Fibroblast of lung (primary cell): ENCODE measurements at places on chromosomes 11 and 22. TPM values are rescaled to one million over a fixed set of nuclear protein-coding genes. Genes with fewer than 3 reads are reported as not detected.
A peak's percentile ranks its signal among the peaks of the same experiment; 100 is the strongest.

- no peaks in the 10 kb centered on the region for H3K36me3 ChIP-seq
- H3K4me3 ChIP-seq = peak overlapping the region; percentile 15
- peaks cover 20% of the 10 kb centered on the region for H3K4me1 ChIP-seq
- DNase-seq = peak; percentile 57
- peak overlapping the region; percentile 13 for H3K27ac ChIP-seq
- H3K27me3 ChIP-seq = no peaks in the 10 kb centered on the region
Measured at GRCh38 chr11:86931548-86932258, 23.5 kb downstream of the FZD4 start.

Gene CYTH4
- under 0.01 and 0.26 TPM in 2 replicates for total RNA-seq

GRCh38 chr11:69174841-69175240, 19.1 kb downstream of the SMIM38 start:
- H3K27ac ChIP-seq = no peak overlapping the region
- no peak for DNase-seq

DNA sequence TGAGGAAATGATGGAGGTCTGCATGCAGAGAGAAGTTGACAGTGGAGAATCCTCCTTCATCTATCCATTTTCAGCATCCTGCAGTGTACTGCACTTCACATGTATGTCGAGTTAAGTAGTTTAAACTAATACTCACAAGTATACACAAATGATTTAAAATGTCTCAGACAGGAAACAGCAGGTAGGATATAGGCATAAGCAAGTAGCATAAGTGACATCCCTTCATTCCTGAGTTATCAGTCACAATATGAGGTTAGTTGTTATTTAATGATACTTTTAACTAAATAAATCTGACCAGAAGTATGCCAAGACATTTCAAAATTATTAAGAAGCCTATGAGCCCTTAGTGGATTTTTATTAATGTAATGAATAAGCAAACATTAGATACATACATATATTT, 37.4 kb downstream of the MTMR2 start:
- no peak overlapping the region for H3K27ac ChIP-seq
- no peak for DNase-seq
- H3K4me3 ChIP-seq = no peak overlapping the region
- no peaks in the 10 kb centered on the region for H3K27me3 ChIP-seq
- H3K4me1 ChIP-seq = no peaks in the 10 kb centered on the region

- H3K27ac ChIP-seq = no peak overlapping the region
- no peak overlapping the region for H3K4me3 ChIP-seq
- no peak for DNase-seq
- H3K4me1 ChIP-seq = no peaks in the 10 kb centered on the region
- no peaks in the 10 kb centered on the region for H3K36me3 ChIP-seq
Measured at GRCh38 chr11:30364139-30364836, 41.4 kb downstream of the ARL14EP start.

DNA sequence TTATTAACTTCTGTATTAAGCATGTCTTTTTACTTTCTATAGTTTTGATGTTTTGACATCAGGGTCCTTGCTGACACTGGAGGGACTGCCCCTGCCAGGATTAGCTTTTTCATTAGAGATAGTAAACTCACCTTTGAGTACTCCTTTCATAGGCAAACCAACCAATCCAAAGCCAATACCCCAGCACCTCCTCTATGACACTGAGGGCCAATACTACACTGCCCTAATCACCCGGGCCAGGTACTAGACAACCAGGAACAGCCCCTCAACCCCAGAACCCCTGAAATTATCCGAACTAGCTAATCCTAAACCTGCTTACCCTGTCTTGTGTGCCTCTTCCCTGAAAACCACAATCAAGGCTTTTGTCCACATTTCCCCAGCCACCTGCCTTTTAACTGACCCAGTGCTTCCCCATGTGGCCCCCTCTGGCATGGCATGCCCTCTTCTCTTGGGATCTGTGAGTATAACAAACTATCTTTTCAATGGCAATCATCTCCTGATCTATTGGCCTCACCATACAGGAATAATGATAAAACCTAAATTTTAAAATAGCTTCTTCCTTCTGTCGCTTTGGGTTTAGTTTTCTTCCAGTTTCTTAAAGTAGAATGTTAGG, 31.2 kb downstream of the RAB6A start:
- H3K27me3 ChIP-seq = no peaks in the 10 kb centered on the region
- H3K4me3 ChIP-seq = no peak overlapping the region
- no peak overlapping the region for H3K27ac ChIP-seq

DNA sequence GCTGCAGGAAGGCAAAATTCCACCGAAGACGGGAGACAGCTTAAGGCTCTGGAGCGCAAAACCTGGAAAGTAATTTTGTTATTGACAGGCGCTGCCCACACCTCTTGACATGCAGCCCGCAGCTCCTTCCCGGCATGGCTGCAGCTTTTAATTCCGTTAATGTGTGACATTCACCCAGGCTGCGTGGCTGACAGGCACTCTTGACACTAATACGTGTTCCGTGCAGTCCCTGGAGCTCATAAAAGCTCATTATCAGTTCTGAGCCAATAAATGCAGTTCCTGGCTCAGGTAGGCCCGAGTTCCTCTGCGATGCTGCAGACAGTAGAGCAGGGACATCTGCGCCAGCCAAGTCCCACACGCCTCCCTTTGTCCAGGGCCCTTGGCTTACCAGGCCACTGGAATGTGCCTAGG, 34.8 kb downstream of the TSPAN18 start:
- H3K4me3 ChIP-seq = no peak overlapping the region
- no peak overlapping the region for H3K27ac ChIP-seq
- peaks cover 4% of the 10 kb centered on the region for H3K27me3 ChIP-seq
- DNase-seq = no peak
- peaks cover 9% of the 10 kb centered on the region for H3K4me1 ChIP-seq

GRCh38 chr22:27987557-27987956, 68.5 kb upstream of the PITPNB start:
- H3K4me3 ChIP-seq = no peak overlapping the region
- peak overlapping the region; percentile 61 for H3K27ac ChIP-seq
- no peaks in the 10 kb centered on the region for H3K27me3 ChIP-seq
- DNase-seq = peak; percentile 85
- peaks cover 4% of the 10 kb centered on the region for H3K36me3 ChIP-seq

Gene SLC7A4
- 0.26 and 0.83 TPM in 2 replicates for total RNA-seq

GRCh38 chr11:109237636-109238035, 184.4 kb upstream of the C11orf87 start:
- H3K4me1 ChIP-seq = no peaks in the 10 kb centered on the region
- H3K4me3 ChIP-seq = no peak overlapping the region
- no peaks in the 10 kb centered on the region for H3K36me3 ChIP-seq
- DNase-seq = peak; percentile 50
- H3K27ac ChIP-seq = no peak overlapping the region
- H3K27me3 ChIP-seq = no peaks in the 10 kb centered on the region

DNA sequence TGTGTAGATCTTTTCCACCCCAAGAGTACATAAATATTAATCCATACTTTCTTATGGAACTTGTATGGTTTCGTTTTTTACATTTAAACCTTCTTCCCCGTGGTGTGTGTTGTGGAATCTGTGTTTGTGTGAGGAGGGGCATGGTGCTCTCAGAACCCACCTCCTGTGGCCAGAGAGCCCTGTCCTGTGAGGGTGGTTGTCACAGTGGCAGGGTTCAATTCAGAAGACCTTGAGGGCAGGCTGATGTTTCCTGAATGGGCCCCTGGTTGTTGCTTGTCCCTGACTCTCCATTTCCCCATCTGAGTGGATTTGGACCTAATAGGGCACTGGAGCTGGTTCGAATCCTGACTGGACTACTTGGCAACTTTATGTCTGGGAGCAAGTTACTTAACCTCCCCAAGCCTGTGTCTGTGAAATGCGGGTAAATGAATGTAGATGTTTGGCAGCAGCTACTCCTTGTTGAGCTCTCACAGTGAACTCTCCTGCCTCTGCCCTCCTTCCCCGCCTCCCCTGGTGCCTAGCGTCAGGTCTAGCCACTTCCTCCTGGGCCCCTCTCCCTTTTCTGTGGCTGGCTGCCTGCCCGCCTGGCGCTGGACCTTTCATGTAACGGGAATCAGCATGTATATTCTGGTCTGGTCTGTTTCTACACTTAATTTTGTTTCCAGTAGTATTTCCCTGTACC, 7.3 kb downstream of the NEAT1 start:
- peak; percentile 90 for DNase-seq
- peak overlapping the region; percentile 78 for H3K4me3 ChIP-seq
- H3K27ac ChIP-seq = peak overlapping the region; percentile 100
- peaks cover 16% of the 10 kb centered on the region for H3K36me3 ChIP-seq

Gene MYOD1
- total RNA-seq = not detected in 2 replicates

GRCh38 chr11:108805030-108805429, 140.2 kb downstream of the DDX10 start:
- no peak overlapping the region for H3K4me3 ChIP-seq
- no peaks in the 10 kb centered on the region for H3K27me3 ChIP-seq
- H3K4me1 ChIP-seq = no peaks in the 10 kb centered on the region
- peak; percentile 10 for DNase-seq

- no peaks in the 10 kb centered on the region for H3K27me3 ChIP-seq
- H3K4me1 ChIP-seq = peaks cover 37% of the 10 kb centered on the region
- H3K4me3 ChIP-seq = no peak overlapping the region
- peak overlapping the region; percentile 45 for H3K27ac ChIP-seq
- no peak for DNase-seq
Measured at GRCh38 chr11:111559800-111560464, 19.4 kb downstream of the LAYN start.

Gene SMTNL1
- total RNA-seq = not detected in 2 replicates

DNA sequence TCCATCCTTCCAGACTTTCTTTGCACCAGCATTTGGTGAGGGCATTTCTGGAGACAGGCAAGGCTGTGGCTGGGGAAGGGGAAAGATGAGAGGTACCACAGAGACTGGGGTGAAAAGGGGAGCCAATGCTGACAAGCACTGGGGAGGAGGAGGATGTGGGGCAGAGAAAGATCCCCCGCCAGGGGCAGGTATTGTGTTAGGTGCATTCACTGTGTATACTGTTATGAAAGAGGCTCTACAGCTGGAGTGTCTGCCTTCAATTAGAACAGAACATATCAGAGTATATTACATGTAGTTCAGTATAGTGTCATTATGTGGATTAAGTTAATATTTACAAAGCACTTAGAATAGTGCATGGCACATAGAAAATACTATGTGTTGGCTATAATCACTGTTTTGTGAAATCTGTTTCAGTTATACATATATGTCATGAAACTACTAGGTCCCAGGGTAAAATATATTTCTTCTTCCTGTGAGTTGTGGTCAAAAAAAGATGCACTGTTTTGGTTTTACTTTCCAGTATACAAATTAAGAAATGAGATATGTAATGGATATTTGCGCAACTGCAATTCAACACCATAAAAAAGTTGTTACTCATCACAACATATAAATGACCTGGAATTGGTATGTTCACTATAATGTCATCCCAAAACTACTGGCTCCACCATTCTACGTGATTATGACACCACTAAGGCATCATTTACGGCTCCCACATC, 8.4 kb downstream of the MSANTD2 start:
- no peak overlapping the region for H3K27ac ChIP-seq
- no peaks in the 10 kb centered on the region for H3K27me3 ChIP-seq
- peaks cover 3% of the 10 kb centered on the region for H3K4me1 ChIP-seq
- DNase-seq = no peak
- no peaks in the 10 kb centered on the region for H3K36me3 ChIP-seq
- H3K4me3 ChIP-seq = no peak overlapping the region

Gene PAMR1
- total RNA-seq = 159 and 189 TPM in 2 replicates

DNA sequence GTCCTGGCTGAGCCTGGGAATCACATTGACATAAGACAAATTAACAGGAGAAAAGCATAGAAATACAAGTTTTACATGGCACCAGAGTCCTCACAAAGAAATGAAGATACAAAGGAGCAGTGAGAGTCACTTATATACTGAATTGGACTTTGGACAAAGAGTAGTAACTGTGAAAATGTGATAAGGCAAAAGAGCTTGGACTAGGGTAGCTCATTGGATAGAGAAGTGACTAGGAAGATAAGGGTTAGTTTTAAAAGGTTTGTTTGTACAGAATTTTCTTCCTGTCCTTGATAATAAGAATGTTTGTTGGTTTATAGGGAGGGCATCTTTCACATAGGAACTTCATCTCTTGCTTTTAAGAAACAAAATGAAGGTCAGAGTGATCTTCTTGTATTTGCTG, 17.9 kb upstream of the NUCB2 start:
- H3K4me1 ChIP-seq = peaks cover 14% of the 10 kb centered on the region
- H3K36me3 ChIP-seq = no peaks in the 10 kb centered on the region
- H3K27ac ChIP-seq = no peak overlapping the region
- H3K27me3 ChIP-seq = no peaks in the 10 kb centered on the region
- DNase-seq = no peak
- no peak overlapping the region for H3K4me3 ChIP-seq

Gene GALNT18
- 9.5 and 19.3 TPM in 2 replicates for total RNA-seq

Gene EXPH5
- 1.8 and 11.2 TPM in 2 replicates for total RNA-seq

Gene ELMOD1
- total RNA-seq = under 0.01 and 0.17 TPM in 2 replicates

Gene SNRPD3
- total RNA-seq = 89.9 and 114 TPM in 2 replicates

DNA sequence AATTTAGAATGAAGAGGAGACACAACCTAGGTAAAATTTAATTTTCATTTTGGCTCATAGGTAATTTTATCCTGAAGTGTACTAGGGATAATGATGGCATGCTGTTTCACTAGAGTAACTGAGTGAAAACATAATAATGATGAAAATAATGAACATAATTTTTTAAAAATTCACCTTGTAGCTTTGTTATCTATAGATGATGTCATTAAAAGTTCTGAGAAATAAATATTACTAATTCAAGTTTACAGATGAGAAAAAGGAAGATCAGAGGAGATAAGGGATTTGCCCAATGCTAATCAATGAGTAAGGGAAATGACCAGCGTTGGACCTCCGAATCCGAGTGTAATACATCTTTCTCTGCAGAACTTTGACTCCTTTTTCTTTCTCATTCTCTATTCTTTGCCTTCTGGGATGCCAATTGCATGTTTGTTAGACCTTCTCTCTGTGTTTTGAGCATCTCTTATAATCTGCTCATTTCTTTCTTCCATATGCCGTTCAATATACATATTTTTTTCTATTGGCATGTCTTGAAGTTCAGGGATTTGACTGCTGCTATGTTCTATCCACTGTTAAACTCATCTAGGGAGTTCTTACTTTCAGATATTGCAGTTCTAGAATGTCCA, 186.5 kb downstream of the SNX19 start:
- no peaks in the 10 kb centered on the region for H3K36me3 ChIP-seq
- H3K27me3 ChIP-seq = no peaks in the 10 kb centered on the region
- DNase-seq = no peak
- peaks cover 11% of the 10 kb centered on the region for H3K4me1 ChIP-seq
- no peak overlapping the region for H3K27ac ChIP-seq
- H3K4me3 ChIP-seq = no peak overlapping the region

DNA sequence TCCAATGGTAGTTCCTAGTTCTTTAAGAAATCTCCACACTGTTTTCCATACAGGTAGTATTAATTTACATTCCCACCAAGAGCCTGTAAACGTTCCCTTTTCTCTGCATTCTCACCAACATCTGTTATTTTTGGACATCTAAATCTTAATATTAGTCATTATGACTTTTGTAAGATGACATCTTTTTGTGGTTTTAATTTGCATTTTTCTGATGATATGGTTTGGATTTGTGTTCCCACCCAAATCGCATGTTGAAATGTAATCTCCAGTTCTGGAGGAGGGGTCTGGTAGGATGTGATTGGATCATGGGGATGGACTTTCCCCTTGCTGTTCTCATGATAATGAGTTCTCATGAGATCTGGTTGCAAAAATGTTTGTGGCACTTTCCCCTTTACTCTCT, 89.0 kb downstream of the MUC15 start:
- H3K27me3 ChIP-seq = no peaks in the 10 kb centered on the region
- H3K4me1 ChIP-seq = no peaks in the 10 kb centered on the region
- H3K36me3 ChIP-seq = no peaks in the 10 kb centered on the region
